Endothelial cell (in vitro differentiated cells): ENCODE measurements at places on chromosomes 2 and 18.

GRCh38 chr2:13104723-13105122, 388.0 kb downstream of the TRIB2 start:
- DNase-seq = no peak

- DNase-seq = no peak
Measured at GRCh38 chr2:48568547-48568946, 38.6 kb downstream of the STON1 start.

GRCh38 chr2:6692056-6692455, 173.7 kb downstream of the CMPK2 start:
- DNase-seq = no peak

- DNase-seq = no peak
Measured at GRCh38 chr18:23415515-23415914, 37.6 kb upstream of the RIOK3 start.

- no peak for DNase-seq
Measured at GRCh38 chr2:119487434-119488244, 36.6 kb downstream of the SCTR start.

DNA sequence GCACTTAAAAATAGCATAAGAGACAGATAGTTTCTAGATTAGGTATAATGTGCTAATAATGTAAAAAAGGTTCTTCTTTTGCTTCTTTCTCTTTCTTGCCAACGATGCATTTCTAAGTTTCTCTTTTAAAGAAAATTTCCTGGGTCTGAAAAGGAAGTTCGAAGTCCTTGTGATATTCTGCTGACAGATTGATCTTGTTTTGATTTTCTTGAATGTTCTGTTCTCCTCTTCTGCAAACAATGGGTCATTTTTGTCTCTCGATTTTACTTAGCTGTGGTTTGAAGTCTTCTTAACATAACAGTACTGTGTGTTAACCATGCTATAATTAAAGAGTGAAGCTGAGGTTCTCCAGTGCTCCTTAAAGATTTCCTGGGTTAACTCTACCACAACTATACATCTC, 61.1 kb upstream of the ACYP2 start:
- DNase-seq = no peak

DNA sequence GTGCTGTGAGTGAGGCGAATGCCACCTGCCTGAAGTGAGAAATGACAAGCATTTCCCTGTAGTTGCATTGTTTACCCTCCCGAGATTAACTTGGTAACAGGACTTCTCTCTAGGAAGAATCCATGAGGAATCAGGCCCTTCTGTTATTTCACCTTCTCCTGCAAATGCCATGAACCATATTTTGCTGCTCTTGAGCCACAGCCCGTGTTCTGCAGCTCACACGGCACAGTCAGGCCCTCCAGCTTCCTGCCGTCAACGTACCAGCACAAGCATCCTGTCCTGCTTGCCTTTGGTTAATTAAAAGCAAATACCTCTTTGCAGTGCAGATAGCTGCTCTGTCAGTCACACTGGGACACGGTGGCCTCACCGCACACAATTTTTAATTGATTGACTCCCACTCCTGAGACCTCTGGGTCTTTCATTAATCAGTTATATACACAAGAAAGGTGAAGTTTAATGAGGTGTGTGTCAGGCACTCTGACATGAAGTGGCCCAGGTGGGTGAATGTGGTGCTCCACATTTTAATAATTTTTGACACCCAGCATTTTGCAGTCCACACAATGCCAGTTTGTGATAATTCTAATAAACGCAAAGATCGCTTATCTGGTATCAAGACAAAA, 95.3 kb upstream of the ASB18 start:
- DNase-seq = no peak

- no peak for DNase-seq
Measured at GRCh38 chr2:112758711-112759110, 5.7 kb downstream of the CKAP2L start.

DNA sequence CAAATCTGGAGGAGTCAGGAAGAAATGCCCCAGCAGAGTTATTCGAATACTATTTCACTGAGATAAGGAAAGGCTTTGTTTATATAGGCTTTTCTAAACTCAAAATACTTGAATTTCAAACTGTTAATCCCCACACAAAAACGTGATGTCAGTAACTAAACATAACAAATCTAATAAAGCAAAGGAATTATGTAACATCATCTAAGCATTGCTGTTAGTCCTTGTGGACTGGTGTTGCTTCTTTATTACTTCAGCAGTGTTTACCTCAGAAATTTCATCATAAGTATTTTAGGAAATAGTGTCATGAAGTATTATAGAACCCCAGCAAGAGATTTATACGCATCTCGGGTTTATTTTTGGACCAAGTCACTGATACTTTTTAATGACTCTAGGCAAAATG, 19.7 kb upstream of the SANBR start:
- no peak for DNase-seq

- no peak for DNase-seq
Measured at GRCh38 chr18:76756531-76757253, 65.7 kb upstream of the ZNF236 start.

DNA sequence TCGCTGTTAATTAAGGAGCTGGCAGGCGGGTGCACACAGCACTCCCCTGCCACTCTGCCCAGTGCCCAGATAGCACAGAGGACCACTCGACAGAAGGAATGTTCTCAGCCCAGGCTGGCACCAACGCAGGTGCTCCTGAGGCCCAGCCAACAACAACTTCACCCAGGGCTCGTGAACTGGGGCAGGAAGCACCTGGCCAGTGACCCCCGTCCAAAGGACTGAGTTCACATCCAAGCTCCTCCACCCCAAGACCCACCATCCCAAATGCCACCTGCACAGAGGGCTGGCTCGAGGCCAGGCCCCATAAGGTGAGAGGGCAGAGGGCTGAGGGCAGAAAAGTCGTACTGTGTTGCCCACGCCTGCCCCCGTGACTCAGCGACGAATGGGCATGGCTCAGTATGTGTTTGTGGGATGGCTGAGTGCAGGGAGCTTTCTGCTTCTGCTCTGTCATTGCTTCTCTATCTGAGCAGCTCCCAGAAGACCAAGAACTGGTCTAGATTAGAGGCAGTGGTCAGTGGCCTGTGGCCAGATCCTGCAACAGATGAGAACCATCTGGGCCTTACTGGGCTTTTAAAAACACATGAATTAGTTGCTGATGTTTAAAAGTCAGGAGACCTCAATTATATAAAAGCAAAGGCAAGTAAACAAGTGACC, 68.4 kb downstream of the POLR1A start:
- no peak for DNase-seq

DNA sequence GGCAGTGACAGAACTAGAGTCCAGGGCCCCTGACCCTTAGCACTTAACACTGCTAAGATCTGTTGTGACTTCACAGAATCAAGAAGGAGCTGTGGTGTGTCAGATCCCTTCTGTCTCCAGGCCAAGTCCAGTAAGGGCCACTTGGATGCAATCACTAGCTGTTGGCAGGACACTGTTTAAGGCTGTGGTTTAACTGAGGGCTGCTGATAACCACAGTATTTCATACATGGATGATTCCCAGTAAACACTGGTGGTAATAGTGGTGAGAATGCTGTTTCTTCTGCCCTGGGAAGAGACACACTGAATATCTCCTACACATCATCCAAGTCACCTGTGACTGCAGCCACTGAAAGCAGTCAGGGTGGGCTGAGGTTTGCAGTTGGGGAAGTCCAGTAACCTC, 77.7 kb upstream of the FBXO11 start:
- no peak for DNase-seq

DNA sequence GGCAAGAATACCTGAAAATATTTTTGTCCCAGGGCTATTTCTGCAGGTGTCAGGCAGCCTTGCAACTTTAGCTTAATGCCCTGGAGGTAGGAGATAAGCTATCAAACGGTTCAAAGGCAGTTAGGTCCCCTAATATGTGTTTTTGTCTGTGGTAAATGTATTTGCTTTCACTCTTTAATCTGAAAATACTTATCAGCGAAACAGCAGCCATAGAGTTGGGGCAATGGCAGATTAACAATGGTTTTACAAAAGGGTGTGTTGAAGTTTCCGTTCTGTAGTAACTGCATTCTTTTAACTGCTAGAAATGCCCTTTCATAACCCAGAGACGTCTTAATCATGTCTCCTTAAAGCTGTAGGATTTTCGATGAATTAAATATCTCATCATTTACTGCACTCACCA, 265.0 kb upstream of the TRIB2 start:
- DNase-seq = no peak

- no peak for DNase-seq
Measured at GRCh38 chr2:219405451-219405850, 12.7 kb upstream of the DES start.

- DNase-seq = no peak
Measured at GRCh38 chr2:199196686-199197085, 261.1 kb downstream of the SATB2 start.

- DNase-seq = no peak
Measured at GRCh38 chr2:10977003-10977402, 65.3 kb downstream of the KCNF1 start.

DNA sequence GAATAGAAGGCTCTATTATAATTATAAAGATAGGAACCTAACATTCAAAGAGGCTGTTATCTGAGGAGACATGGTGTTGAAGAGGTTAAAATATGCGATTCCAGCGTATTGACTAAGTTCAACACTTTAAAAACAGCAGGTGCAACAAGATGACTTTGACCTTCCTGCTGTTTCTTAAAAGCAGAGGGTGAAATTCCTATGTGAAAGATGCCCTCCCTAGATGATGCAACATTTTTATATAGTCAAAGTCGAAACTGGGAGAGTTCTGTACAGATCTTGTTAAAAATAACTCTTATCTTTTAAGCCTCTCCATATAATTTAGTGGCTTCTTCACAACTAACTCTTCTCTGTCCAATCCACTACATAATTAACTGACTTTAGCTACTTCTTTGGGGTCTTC, 4.4 kb upstream of the ACKR3 start:
- no peak for DNase-seq
